Cardiac fibroblast (primary cell): ENCODE measurements at places on chromosomes 1 and 21.

DNA sequence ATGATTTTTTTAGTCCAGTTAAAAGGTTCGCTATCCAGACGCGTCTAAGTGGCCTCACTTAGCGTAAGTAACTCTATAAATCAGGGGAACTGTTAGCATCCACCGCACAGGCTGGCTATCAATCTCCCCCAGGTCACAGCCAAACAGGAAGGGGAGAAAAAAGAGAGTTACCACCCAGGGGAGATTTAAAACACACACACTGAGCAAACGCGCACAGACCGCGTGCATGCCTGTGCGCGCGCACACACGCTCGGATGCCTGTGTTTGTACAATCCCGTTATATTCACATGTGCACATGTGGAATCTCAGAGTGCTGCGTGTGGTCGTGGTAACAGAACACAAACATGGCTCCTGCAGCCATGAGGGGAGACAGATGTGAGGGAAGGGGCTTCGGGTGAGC lies 125.4 kb downstream of the CASZ1 start:
- no peak for DNase-seq

DNA sequence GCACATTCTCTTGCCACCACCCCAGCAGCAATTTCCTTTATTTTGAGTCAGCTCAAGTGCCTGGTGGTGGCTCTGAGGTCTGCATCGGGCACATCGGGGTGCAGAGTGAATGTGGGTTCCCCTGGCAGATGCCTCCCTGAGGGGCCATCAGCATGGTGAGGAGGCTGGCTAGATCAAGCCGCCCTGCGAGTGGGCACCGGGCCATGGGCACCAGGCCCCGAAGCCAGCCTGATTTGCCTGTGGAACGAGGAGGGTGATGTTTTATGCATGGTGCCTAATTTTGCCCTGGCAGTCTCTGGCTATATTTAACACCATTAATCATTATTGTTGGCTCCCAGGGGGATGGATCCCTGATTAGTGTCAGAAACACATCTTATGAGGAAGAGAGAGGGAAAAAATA lies 36.3 kb downstream of the ACTL8 start:
- DNase-seq, result no peak

- DNase-seq, result no peak
Observed at GRCh38 chr1:39959651-39960333, 4.8 kb downstream of the MFSD2A start.

- no peak for DNase-seq
Observed at GRCh38 chr1:161274874-161275273, 16.3 kb downstream of the PCP4L1 start.

DNA sequence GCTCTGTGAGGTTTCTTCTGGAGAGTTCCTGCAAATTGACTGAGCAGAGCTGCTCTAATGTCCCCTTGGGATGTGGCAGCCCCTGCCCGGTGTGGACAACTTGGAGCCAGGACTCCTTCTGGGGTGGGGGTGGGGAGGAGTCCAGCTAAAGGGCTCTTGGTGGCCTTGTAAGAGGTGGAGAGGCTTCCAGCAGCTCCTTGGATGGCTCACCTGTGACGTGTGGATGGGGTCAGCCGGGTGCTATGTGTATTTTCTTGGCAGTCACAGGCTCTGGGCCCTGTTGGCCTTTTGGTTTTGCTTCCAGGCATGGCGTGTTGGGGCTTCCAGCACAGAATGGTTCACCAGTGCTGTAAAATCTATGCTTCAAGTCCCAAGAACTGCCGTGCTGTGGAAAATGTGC lies 38.2 kb downstream of the TRAPPC10 start:
- DNase-seq, result no peak

- peak; percentile 77 for DNase-seq
Observed at GRCh38 chr1:67766141-67766978, 66.9 kb downstream of the GNG12 start.

DNA sequence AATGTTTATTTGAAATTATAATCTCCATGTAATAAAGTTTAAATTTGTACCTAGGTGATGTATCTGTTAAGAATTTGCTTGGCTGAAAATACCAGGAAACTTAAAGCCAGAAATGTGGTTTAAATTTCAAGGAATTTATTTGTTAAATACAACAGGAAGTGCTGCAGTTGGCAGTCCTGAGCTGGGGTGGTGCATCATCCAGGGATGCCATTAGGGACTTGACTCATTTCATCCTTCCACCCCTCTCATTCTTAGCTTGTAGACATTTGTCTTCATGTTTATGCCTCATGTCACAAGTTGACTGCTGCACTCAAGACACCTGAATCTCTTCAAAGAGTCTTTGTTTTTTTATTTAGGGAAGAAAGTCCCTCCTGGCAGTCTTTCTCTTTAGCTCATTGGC lies 175.9 kb downstream of the LHX8 start:
- DNase-seq, result peak; percentile 28

- no peak for DNase-seq
Observed at GRCh38 chr21:44666401-44667320, at the start of gene KRTAP12-2. Gene KRTAP12-2 (minus strand): TSS chr21:44666927. CDS start chr21:44666886, 41 bp downstream.

DNA sequence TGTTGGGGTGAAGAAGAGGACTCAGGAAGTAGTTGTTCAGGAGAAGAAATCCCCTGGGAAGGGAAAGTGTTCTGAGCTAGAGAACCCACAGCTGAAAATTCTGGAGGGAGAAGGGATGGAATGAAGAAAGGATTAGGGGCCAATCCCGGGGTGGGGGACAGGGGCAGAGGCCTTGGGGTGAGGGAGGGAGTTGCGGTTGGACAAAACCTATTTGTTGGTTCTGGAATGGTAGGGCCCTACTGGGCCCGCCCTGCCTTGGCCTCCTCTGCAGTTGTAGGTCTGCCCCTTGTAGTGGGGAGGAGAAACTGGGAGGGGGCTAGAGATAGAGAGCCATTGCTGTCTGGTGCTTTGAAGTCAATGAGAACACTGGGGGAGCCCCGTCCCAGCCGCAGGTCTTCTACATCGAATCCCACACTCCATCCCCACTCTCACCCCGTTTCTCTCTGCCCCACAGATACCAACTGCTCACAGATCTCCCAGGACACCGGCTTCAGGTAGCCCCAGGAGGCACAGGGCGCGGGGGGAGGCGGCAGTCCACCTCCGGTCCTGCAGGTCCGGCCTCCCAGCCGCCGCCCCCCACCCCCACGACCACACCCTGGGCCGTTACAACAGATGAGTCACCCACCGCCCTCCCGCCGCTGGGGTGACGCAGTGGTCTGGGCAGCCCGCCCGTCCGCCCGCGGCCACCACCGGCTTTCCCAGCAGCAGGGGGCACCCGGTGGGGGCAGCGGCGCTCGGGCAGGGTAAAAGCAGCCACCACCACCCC lies 1.1 kb downstream of the TAGLN2 start:
- peak; percentile 94 for DNase-seq

DNA sequence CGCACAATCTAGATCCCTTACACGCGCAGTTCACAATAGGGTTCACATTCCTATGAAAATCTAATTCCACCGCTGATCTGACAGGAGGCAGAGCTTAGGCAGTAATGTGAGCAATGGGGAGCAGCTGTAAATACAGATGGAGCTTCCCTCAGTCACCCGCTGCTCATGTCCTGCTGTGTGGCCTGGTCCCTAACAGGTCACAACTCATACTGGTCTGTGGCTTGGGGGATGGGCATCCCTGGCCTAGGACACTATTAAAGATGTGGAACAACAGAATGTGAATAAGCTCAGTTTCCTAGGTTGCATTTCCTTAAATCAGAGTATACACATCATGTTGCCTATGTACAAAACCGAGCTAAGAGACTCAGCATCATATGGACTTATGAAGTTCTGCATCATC lies 16.2 kb downstream of the IFI44 start:
- no peak for DNase-seq

- DNase-seq, result no peak
Observed at GRCh38 chr1:24136956-24137539, 5.9 kb downstream of the IL22RA1 start.

GRCh38 chr1:96384611-96385010 lies 337.0 kb upstream of the PTBP2 start:
- DNase-seq, result no peak

GRCh38 chr21:32802954-32803353 lies 31.4 kb upstream of the PAXBP1 start:
- no peak for DNase-seq

DNA sequence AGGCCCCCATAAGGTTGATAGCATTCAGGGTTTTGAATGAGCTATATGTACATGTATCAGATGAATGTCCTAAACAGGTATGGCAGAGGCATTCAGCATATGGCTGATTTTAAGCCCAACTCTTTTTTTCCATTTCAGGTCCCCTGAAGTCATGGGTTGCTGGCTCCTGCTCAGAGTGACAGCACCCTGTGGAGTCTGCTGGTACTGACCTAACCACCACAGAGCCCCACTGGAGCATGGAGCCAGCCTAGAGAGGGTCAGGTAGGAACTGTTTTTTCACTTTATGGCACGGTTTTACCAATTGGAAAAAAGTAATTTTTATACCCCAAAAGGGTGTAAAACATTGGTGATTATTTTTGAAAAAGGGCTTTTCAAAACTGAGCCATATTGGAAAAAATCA lies 82.5 kb upstream of the MPC2 start:
- no peak for DNase-seq

DNA sequence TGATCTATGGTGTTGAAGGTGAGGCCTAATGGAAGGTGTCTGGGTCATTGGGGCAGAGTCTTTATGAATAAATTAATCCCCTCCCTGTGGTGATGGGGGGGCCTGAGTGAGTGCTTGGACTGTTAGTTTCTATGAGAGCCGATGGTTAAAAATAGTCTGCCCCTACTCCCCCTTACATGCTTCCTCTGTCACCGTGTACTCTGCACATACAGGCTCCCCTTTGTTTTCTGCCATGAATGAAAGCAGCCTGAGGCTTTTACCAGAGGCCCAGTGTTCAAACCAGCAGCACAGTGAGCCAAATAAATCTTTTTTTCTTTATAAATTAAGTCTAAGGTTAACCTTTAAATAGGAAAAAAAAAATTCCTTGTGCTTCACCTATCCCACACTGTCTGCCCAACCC lies 657.0 kb downstream of the AMY1C start:
- DNase-seq, result no peak

- DNase-seq, result peak; percentile 96
Observed at GRCh38 chr1:21318714-21319159, 28.5 kb upstream of the ECE1 start.

DNA sequence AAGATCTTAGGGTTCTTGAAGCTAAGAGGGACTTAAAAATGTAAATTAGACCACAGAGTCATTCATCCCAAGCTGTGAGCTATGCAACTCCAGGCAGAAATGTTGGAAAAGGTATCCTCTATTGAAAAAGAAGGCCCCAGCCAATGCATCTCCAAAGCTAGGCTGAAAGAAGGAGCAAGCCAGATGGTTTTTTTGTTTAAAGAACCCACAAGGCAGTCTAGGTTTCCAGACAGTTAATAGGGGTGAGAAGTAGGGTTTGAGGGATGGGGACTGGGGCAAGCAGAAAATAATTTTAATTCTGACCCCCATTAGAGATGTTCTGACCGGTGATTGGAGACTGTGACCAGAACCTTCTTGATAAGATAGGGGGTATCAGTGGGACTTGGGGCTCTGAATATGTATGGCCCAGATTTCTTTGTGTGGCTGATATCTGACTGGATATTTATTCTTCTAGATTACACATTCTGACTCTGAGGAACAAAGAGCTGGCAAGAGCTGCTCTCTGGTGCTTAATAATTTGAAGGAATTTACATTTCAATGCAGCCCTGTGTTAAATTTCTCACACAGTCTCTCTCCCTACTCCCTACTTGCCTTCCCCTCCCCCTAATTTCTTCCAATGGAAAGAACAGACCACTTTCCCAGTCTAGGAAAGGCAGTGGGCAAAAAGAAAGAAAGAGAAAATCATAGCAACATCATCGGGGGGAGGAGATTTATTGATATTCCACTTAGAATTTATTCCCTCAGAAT lies 104.9 kb downstream of the NUF2 start:
- DNase-seq, result no peak

DNA sequence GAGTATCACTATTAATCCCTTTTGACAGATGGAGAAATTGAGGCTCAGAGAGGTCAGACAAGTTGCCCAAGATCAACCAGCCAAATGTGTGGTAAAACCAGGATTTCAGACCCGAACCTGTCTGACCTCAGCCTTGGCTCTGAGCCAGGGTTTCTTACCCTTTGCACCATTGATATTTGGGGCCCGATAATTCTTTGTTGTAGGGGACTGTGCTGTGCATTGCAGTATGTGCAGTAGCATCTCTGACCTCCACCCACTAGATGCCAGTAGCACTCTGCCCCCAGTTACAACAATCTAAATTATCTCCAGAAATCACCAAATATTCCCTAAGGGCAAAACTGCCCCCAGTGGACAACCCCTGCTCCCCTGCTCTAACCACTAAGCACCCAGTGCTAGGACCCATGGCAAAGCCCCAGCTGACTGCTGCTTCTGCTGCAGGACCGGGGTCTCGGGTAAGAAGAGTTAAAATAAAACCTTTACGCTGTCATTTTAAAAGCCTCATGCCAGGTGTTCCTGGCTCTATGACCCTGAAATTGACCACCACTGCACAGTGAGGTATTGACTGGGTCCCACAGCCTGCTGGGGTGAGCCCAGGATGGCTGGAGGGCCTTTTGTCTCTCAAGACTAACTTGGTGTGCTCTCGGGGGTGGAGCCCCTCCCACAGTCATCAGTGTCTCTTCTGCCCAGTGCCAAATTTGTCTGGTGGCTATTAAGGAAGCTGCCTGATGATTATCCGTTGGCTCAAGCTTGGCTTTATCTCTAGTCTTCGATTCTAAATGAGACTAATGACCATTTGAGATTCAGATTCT lies 5.6 kb upstream of the MAN1C1 start:
- DNase-seq, result peak; percentile 42

DNA sequence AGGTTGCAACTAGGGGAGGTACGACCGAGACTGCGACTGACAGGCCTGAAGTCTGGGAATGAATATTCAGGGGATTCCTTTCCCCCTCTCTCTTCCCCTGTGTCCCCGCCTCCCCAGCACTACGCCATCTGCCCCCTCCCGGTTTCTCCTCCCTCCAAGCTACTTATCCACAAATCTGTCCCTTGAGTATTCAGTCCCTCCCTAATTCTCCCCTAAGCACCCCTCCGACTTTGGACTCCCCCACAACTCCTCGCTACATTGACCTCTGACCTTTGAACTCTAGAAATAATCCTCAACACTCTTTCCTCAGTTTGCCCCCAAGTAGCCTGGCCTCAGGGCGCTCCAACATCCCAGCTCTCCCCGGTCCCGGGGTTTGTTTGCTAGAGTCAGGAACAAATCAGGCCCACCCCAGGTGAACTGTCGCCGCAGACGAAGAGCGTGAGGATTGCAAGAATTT lies 393 bp downstream of the LYSMD1 start:
- DNase-seq, result peak; percentile 75
